ENCODE measurements at places on chromosomes 13 and 19.

- no peak for DNase-seq
Observed at GRCh38 chr19:50537306-50537685, 23.6 kb upstream of the ASPDH start.

GRCh38 chr13:111213964-111214726 lies 99.0 kb downstream of the ARHGEF7 start:
- DNase-seq = no peak

GRCh38 chr19:51889934-51890333 lies 2.2 kb upstream of the ZNF577 start:
- DNase-seq = no peak

DNA sequence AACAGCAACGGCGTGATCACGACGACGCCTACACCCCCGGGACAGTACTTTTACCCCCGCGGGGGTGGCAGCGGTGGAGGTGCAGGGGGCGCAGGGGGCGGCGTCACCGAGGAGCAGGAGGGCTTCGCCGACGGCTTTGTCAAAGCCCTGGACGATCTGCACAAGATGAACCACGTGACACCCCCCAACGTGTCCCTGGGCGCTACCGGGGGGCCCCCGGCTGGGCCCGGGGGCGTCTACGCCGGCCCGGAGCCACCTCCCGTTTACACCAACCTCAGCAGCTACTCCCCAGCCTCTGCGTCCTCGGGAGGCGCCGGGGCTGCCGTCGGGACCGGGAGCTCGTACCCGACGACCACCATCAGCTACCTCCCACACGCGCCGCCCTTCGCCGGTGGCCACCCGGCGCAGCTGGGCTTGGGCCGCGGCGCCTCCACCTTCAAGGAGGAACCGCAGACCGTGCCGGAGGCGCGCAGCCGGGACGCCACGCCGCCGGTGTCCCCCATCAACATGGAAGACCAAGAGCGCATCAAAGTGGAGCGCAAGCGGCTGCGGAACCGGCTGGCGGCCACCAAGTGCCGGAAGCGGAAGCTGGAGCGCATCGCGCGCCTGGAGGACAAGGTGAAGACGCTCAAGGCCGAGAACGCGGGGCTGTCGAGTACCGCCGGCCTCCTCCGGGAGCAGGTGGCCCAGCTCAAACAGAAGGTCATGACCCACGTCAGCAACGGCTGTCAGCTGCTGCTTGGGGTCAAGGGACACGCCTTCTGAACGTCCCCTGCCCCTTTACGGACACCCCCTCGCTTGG lies 966 bp downstream of the JUNB start:
- DNase-seq = no peak

DNA sequence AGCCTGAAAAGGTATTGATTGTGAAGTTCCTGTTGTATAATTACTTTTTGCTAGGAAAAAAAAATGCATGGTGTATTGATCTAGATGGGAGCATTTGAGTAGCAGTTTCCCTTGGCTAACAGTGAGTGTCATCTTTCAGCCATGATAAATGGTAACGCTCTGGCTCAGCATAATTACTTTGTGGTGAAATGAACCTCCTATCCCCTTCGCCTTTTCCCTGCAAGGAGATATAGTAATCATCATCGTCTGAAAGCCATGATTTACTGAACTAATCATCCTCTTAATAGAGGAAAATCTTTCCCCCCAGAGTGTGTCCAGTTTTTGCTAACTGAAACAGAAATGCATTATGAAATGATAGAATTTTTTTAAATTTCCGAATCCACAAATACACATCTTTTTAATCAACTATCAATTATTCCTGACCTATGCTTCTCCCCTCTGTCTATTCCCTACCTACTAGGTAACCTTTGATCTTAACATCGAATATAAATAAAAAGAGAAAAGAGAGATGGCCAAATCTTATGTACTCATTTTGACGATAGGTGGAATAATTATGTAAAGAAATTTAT lies 88.7 kb downstream of the MAB21L1 start:
- DNase-seq = no peak

GRCh38 chr13:71634602-71635443 lies 232.2 kb downstream of the DACH1 start:
- DNase-seq = no peak

GRCh38 chr13:53250272-53250875 lies 221.8 kb downstream of the OLFM4 start:
- DNase-seq = no peak

DNA sequence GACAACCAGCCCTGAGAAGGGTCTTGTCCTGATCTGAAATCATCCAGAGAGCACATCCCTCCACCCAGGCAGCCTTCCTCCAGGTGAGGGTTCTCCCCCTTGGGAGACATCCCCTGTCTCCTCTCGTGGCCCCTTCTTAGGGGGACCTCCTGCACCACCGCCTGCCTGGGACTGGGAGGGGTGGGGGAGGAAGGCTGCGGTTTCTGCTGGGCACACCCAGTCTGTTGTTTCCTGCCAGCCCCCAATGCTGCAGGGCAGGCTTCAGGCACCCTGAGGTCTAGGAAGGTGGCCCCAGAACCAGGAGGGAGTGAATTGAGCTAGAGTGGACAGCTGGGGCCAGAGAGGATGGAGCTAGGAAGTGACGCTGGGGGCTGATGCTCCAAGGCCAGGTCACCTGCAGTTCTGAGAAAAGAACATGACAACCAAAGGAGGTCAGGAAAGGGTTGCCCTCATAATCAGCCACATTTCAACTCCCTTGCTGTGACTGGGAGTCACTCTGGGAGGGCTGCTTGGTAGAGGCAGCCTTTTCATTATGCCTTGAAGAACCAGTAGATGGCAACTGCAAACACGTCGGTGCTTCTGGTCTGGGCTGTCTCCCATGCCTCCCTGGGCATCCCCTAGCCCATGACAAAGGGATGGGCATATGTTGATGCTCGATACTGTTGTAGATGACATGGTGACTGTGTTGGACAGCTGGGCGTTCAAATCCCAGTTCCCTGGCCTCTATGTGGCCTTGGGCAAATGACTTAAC lies 1.4 kb downstream of the ARHGEF18 start:
- DNase-seq = no peak

DNA sequence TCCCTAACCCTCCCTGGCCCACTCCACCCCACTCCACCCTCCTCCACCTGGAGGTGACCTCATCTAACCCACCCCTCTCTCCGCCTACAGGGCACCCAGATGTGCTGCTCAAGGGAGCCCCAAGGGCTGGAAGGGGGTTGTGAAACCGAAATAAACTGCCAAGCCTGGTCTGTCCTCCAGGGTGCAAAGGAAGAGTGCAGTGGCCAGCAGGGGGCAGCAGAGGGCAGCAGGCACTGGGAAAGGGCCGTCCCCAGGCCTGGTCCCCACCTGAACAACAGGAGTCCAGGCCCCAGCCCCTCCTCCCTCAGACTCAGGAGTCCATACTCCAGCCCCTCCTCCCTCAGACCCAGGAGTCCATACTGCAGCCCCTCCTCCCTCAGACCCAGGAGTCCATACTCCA lies 8.4 kb upstream of the BCAM start:
- DNase-seq = peak; percentile 64

GRCh38 chr13:106565127-106565775 lies 2.7 kb downstream of the ARGLU1 start:
- no peak for DNase-seq

DNA sequence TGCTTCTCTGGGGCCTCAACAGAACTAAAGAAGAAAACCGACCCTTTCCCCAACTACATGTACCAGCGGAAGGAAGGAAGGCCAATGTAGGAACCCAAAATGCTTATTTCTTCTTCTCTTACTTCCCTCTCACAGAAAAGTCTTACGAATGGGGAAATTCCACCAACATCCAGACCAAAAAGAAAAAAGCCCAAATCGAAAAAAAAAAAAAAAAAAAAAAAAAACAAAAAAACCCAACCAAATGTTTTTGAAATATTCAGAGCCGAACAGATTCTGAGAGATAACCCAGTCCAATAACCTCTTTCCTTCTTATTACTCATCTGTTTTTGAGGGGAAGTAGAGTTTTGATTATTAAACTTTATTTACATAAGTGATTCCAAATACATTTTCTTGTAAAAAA lies 3.9 kb downstream of the PPM1N start:
- no peak for DNase-seq

DNA sequence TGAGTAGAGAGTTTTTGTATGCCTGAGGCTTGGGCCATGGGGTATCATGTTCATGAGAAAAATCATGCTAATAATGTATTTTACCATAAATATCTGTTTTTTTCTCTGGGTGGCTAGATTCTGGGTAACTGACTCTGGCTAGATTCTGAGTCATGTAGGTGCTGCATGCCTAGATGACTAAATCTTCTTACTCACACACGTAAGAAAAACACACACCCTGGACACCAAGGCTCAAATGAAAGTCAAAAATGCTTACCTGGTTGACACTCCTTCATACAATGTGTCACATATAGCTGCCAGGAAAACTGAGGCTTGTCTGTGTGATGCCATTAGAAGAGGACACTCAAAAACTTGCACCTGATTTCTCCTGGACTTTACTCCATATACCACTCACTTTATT lies 597.4 kb upstream of the SLITRK1 start:
- DNase-seq = no peak

GRCh38 chr19:51706885-51707284 lies 13.8 kb downstream of the SPACA6 start:
- no peak for DNase-seq

DNA sequence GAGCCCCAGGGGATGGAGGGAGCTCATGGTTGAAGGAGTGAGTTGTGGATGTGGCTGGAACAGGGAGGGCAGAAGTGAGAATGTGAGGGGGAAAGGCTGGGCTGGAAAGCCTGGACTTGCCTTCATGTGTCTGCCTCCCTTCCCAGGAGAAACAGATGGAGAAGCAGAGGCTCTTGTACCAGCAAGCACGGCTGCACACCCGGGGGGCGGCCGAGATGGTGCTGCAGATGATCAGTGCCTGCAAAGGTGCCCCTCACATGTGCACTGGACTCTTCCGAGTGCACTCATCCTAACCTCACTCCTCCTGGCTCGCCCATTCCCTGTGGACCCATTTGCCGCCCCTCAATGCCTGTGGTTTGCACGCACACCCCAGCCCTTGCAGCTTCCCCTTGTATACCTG lies 83.2 kb downstream of the MAP4K1 start:
- DNase-seq = no peak

DNA sequence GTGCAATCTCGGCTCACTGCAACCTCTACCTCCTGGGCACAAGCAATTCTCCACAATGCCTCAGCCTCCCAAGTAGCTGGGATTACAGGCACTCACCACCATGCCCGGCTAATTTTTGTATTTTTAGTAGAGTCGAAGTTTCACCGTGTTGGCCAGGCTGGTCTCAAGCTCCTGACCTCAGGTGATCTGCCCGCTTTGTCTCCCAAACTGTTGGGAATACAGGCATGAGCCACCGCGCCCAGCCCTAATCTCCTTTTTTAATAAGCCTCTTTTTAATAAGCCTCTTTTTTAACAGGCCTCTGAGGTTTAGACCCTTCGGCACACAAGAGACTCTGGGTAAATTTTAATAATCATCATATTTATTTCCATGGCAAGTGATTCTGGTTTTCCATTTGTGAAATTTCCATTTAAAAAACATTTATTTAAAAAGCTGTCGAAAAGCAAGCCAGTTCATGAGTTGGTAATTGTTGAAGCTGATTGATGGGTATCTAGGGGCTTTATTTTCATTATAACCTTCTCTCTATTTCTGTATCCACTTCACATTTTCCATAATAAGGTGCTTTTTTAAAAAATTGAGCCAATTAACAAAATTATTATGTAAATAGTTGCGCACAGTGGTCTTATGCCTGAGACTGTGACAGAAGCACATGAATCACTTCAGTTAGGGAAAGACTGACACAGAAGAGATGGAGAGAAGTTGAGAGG lies 11.8 kb downstream of the POU2F2 start:
- DNase-seq = no peak

- DNase-seq = no peak
Observed at GRCh38 chr13:104805346-104805745, 1730.1 kb downstream of the EFNB2 start.

DNA sequence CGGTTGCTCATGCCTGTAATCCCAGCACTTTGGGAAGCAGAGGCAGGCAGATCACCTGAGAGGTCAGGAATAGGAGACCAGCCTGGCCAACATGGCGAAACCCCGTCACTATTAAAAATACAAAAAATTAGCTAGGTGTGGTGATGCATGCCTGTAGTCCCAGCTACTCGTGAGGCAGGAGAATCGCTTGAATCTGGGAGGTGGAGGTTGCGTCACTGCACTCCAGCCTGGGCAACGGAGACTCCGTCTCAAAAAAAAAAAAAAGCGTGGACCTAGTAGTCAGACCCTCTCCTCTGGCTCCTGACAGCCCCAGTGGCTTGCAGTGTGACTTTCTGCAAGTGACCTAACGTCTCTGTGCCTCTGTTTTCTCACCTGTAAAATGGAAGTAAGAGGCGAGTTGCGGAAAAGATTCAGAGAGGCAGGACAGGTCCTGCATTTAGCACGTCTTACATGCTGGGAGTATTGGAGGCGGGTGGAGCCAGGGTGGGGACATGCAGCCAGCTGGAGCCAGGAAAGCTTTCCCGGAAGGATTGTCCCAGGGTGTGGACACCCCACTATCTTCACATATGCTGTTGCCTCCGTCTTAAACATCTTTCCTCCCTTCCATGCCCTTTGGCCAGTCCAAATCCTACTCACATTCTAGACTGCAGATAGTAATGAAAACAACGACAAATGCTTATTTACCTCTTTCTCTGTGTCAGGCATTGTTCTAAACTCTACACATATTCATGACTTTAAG lies 2.9 kb downstream of the TUBB4A start:
- no peak for DNase-seq

DNA sequence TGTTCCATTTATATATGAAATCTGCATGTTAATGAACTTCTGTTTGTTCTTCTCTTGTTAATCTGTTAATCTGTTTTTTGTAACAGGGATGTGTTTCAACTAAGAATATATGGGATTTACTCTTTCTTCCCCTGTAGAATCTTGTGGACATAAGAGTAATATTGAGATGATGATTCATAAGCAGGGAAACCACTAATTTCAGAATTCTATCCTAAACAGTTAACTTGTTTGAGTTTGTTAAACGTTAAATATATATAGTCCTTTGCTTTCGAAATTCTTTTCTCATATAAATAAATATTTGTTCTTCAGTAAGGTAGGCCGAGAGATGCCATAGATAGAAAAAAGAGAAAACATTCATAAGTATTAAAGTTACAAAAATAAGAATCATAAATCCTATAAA lies 1052.2 kb upstream of the SPRY2 start:
- DNase-seq = no peak

GRCh38 chr19:18432275-18433014 lies 5.5 kb downstream of the ISYNA1 start:
- no peak for DNase-seq

- DNase-seq = no peak
Observed at GRCh38 chr13:33722216-33722915, 95.6 kb upstream of the RFC3 start.
